ENCODE measurements at places on chromosomes 2 and 18.

DNA sequence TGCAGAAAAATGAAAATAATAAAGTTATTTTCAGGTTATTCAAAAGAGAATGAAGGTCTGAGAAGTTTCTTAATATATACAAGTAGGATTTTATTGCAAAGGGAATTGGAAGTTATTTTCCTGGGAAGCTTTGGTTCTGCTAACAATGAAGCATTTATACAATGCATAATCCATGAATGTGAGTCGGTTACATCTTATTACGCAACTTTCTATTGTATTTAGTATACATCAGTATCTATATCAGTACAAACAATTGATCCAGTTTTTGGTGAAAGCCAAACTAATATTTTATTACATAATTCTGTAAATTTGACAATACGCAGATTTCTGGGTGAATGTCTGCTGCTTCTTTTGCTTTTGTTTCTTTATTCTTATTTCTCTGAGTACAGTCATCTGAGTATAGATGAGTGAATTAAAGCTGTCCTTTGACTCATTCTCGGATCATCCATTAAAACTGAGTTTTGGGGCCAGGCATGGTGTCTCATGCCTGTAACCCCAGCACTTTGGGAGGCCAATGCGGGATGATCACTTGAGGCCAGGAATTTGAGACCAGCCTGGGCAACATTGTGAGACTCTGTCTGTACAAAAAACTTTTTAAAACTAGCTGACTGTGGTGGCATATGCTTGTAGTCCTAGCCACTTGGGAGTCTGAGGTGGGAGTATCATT is 108.5 kb downstream of the SOCS6 start:
- no peak for DNase-seq

DNA sequence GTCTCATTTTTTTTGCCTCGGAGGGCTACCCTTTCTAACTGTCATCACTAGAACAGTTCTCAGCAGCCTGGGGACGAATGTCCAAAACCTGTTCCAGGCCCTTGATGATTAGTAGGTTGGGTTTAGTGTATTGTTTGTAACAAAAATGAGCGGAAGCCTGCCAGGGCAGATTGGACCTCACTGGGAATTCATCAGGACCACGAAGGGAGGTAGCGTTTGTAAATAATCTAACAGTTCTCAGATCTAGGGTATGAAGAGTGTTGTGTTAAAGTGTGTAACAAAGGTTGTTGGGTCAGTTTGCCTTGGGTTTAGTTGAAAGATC is 799 bp downstream of the CEP68 start:
- DNase-seq, result no peak

- DNase-seq, result no peak
Observed at GRCh38 chr2:24731040-24731439, 62.2 kb downstream of the PTRHD1 start.

- no peak for DNase-seq
Observed at GRCh38 chr2:196961889-196962288, 35.4 kb upstream of the PGAP1 start.

GRCh38 chr2:231110551-231110950 is 14.3 kb downstream of the HTR2B start:
- DNase-seq, result no peak

- DNase-seq, result no peak
Observed at GRCh38 chr2:146349334-146349733, 1495.5 kb upstream of the ACVR2A start.

DNA sequence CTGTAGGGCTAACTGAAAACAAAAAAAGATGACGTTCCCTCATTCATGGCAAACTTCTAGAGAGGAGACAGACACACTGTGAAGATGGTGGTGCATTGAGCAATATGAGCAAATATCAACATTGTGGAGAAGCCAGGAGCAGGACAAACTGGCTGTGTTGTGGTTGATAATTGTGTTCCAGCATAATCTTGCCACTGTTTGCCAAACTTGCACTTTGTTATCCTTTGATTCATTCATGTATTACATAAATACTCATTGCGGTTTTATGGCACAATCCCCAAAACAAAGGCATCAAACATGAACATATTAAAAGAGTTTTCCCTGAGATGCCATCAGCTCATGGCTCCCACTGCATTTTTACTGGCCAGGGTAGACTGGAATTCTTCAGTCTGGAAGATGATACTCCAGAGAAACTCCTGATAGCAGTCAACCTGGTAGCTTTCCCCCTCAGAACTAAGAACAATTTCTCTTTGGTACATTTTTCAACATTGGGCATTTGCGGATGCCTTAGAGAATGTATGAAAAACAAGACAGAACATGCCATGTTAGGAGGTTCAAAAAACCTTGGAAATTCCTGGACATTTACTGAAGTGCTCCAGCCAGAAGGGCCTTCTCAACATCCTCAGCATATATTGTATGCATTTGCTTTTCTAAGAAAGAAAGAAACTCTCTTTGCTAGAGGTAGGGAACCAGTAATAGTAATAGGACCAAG is 487.4 kb upstream of the CELF4 start:
- no peak for DNase-seq

DNA sequence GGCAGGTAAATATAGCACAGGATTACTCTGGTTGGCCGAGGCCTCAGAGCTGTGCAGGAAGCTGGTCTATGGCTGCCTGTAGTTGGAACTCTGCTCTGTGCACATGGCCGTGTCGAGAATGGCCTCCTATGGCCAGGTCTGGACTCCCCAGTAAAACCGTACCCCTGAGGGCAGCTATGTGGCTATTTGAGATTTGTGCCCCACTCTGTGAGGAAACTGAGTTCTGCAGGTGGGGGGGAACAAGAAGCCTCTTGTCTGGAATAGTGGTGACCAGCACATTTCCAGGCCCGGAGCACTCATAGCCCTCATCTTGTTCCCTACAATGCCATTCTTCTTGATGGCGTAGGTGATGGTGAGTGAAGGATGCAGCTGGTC is 15.0 kb upstream of the TEX51 start:
- DNase-seq, result no peak

DNA sequence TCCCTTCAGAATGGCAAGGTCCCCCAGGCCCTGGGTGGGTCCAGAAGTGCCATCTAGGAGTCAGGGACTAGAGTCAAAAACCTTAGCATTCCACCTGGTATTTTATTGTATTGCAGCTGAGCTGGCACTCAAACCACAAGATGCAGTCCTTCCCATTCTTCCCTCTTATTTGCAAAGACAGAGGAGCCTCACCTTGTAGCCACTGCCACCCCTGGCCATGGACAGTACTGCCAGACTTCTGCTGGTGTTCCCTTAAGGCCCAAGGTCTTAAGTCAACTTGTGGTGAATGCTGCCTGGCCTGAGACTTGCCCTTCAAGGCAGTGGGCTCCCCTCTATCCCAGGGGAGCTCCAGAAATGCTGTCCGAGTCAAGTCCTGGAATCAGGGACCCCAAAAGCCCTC is 6.9 kb downstream of the UGT1A10 start:
- DNase-seq, result no peak

GRCh38 chr2:45533771-45534170 is 77.3 kb downstream of the SRBD1 start:
- DNase-seq, result no peak

GRCh38 chr2:10820978-10821695 is 8.6 kb upstream of the PDIA6 start:
- DNase-seq, result no peak

DNA sequence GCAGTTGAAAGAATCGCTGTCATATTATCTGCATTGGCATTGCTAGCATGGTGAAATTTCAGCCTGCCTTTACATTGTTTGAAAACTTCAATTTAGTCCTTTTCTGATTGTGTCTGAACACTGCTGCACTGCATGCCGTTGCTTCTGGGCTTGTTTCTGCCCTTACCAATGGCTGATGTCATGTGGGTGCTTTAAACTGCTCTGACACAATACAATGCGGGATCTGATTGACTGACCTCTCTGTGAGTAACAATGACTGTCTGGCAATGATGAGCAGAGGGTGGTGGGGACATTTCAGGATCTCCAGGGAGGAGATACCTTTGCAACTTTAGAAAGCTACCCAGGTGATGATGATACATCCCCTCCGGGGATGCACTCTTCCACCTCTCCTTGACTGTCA is 119.5 kb upstream of the ZBTB14 start:
- DNase-seq, result no peak

DNA sequence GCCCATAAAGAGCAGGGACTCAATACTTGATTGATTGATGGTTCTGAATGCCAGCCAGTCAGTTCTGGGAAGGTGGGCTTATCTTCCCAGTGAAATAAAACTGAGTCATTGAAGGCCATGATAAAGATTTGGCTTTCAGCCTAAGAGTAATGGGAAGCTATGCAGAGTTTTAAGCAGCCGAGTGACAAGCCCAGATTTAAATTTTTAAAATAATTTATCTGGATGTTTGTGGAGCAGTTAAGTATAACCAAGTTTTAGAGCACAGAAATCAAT is 122.8 kb downstream of the RAPGEF4 start:
- DNase-seq, result no peak

GRCh38 chr2:25032094-25032493 is 9.8 kb upstream of the EFR3B start:
- DNase-seq, result no peak

DNA sequence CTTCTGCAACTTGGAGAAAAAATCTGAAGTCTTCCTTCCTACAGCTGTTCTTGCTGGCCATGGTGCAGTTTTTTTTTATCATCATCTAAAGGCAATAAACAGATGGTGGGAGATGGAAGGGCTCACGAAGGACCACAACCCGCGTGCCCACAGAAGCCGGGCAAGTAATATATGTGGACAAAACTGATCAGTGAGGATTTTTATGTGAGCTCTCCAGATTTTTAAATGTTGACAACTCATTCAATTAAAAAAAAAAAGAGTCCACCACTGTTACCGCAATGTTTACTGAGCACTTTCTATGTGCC is 55.9 kb upstream of the CREB1 start:
- DNase-seq, result no peak

DNA sequence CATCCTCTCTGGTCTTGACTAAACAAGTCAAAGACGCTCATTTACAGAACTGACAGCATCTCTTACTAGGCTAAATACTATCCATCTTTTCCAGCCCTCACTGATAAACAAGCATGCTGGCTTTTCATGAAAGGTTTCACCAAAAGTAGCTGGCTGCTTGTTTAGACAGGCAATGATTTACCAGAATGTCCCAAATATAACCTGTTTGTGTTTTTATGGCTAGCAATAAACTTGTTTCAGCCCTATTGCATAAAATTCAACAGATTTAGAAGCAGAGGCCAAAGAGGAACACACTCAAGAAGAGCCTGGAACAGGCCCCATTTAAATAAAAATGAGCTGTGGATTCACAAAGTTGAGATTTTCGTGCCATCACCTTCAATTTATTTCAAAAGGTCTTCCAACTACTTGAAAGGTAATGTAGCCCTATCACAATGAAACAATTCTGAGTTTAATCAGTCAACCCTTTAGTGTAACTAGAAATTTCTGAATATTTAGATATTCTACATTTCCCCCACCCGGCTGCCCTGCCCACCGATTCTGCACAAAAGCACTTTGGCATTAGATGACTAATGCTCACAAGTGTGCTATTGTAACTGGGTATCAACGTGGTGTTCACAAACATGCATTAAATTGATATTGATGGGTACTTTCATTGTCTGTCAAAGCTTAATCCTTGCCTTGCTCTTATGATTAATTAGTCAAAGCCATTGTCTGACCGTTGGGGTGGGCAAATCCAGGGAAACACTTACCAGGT is 54.0 kb downstream of the ST6GAL2 start:
- no peak for DNase-seq

DNA sequence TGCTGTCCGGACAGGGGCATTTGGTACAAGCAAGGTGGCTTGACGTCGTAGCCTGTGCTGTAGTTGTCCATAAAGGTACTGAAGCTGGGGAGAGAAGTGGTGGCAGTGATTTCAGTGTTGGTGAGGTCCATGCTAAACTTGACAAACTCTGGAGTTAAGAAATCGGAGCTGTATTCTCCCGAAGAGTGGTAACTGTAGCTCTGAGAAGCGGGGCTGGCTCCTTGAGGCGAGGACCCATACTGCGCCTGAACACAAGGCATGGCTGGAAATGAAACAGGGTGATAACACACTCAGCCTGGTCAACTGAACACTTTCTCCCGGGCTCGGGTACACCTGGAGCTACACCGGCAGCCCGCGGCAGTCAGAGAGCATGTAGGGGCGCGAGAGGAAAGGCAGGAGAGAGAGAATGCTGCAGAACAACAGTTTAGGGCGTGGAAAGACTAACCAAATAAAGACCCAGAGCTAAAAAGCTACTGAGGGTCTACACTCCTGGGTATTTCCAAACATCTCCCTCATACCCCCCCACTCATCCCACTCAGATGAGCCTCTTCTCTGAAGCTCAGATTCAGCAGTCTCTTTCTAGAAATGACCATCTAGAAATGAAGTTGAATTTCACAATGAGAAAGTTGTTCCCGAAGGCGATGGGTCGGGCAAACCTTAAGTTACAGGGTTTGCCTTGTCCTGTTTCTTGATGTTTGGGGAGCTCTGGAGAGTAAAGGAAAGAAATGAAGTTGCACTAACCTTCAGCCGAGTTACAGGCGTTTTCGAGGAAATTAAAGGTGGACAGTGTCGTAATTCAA is 2.4 kb downstream of the NR4A2 start:
- DNase-seq, result no peak

DNA sequence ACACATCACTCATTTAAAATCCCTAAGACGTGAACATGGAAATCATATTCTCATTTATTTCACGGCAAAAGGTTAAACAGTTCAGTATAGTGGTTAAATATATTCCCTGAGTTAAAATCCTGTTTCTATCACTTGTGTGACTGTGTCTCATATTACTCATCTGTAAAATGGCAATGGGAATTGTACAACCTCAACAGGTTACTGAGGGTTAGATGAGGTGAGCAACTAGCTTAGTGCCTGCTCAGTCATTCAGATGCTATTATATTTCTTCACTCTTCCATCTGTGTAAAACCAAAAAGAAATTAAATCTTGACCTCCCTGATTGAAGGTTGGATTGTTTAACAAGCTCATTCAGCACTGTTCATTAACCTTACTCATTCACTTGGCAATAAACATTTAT is 212.4 kb upstream of the STK17B start:
- DNase-seq, result no peak

GRCh38 chr2:171521361-171522051 is 768 bp upstream of the CYBRD1 start:
- DNase-seq, result no peak

DNA sequence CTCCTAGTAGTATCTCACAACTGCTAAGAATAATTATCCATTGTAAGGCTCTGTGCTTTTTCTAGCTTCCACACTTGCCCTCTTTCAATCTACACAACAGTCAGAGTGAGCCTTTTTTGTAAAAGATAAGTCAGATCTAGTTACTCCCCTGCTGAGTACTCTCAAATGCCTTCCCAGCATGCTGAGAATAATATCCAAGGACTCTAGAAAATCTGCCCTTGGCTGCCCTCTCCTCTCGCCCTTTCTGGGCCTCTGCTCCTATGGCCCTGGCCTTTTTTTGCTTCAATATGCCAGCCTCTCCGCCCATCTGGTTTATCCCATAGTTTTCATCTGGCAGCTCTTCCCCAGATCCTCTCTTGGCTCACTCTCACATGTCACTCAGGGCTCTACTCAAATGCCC is 455.9 kb upstream of the UBE2E3 start:
- no peak for DNase-seq

DNA sequence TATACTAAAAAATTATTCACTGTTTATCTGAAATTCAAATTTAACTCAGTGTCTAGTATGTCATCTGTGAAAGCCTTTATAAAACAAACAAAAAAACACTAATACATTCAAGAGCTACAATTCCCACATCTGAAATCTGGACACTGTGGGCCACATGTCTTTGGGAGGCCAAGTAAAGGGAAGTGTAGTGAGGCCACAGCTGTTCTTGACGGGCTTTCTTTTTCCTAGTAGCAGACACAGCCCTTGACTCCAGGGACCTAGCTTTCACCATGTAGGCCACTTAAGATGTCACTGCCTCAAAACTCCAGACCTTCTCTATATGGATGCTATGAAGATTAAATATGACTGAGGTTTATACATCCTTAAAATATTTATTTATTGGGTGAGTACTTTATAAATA is 91.1 kb downstream of the RBMS1 start:
- DNase-seq, result no peak

- no peak for DNase-seq
Observed at GRCh38 chr2:67216103-67216502, 181.0 kb upstream of the ETAA1 start.

Data from T-helper 2 cell (primary cell).